ENCODE measurements at places on chromosomes 5 and 9. TPM values are rescaled to one million over a fixed set of nuclear protein-coding genes. Genes with fewer than 3 reads are reported as not detected.

DNA sequence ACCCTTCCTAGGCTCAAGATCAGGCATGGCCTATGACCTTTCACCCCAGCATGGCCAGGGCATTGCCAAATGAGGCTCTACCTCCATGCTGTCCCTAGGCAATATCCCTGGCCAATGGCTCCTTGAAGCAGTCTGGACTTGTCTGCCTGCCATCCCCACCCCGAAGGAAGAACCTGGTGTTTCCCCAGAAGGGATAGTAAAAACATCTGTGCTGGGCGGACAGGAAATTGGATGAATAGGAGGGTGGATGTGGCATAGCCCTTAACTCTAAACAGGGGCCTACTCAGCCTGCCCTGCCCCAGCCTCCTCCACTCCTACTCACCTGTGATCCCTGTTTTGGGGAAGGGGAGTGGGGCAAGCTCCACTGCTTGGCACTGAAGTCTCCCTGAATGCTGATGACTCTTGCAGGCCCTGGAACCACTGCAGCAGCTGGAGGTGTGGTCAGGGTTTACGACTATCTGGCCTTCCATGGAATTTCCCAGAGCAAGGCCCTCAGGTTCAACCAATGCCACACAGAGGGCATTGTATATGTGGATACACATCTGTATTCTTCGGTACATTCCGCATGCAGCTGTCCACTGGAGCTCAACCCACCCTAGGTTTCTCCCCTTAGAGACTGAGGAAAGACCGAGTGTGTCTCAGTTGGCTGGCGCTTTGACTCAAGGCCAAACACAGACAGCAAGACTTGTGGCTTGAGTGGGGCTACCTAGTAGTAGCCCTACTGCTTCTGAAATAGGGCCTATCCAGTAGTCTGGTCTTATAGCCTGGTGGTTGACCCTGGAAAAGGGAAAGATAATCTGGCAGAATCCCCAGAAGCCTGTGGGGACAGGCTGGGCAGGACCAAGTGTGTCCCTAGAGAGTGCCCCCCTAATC lies 6.4 kb upstream of the P4HA2 start:
- DNase-seq: no peak

DNA sequence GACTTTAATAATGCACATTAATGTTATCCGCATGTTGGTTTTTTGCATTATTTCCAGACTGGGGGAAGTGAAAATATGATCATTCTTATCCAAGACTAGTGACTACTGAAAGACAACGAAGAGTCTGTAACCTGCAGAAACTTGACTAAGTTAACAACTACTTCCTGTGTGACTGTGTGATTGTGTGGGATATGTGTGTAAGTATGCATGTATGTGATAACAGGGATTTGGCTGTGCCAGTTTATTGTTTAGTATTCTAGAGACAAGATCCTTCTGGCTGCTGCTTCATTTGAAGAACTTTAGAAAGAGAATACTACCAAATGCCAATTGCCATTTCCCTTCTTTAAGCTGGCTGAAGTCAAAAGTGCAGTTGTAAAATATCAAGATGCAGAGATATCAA lies 375.7 kb upstream of the PRR16 start:
- DNase-seq: no peak

DNA sequence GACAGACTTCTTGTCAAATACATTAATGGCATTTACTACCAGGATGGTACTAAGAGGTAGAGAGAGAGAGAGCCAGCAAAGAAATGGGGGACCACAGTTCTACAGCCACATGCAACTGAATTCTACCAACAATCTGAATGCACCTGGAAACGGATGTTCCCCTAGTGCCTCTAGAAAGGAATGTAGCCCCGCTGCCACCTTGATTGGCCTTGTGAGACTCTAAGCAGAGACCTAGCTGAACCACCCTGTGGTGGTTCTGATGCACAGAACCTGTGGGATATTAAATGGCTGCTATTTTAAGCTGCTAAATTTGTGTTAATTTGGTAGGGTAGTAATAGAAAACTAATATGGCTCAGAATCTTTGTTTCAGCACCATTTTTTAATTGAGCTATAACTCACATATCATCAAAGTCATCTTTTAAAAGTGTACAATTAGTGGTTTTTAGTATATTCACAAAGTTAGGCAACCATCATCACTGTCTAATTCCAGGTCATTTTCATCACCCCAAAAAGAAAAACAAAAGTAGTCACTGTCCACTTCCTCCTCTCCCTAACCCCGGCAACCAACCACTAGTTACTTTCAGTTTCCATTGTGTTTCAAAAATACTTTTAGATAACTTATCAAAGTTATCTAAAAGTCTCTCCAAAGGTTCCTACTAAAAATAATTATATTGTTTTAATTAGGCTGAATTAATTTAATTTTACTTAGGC lies 51.7 kb downstream of the CPLANE1 start:
- no peak for DNase-seq

GRCh38 chr5:113125371-113125770 lies 148.8 kb downstream of the DCP2 start:
- DNase-seq: no peak

DNA sequence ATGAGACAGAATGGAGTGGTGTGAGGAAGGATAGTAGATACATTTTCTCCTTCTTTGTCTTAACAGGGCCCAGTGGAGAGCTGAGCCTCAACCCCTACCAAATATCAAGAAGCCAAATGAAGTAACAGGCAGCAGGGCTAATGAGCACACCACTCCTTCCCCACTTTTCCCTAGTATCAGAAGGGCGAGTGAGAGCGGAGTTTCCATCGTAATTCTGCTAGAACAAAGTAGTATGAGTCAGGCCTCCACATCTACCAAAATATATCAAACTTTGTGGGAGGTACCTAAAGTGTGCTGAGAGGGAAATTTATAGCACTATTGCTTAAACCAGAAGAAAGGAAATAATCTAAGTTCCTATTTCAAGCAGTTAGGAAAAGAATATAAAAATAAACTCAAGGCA lies 769.0 kb upstream of the RGMB start:
- DNase-seq: no peak

PCDHB14 gene
- 3.3 TPM for total RNA-seq

NMUR2 gene
- total RNA-seq: not detected

PRR16 gene
- total RNA-seq: 14.2 TPM

CARD19 gene
- total RNA-seq: 27.5 TPM

ARHGEF39 gene
- total RNA-seq: 0.24 TPM

CYFIP2 gene
- 27.6 TPM for total RNA-seq

C5 gene
- 1.0 TPM for total RNA-seq

Measured in Right ventricle myocardium superior (tissue), 1 donor.